Endothelial cell of umbilical vein (primary cell): ENCODE measurements at places on chromosomes 5 and 9. TPM values are rescaled to one million over a fixed set of nuclear protein-coding genes. Genes with fewer than 3 reads are reported as not detected.

LRRC19 gene
- not detected in 2 replicates for total RNA-seq

EIF4E1B gene
- not detected in 2 replicates for total RNA-seq

ADAMTSL1 gene
- total RNA-seq = 16.9 and 18.4 TPM in 2 replicates

GRCh38 chr5:44160369-44160768 is 228.9 kb downstream of the FGF10 start:
- no peak for DNase-seq

WWC1 gene
- total RNA-seq = 0.44 and 0.91 TPM in 2 replicates

ELAVL2 gene
- 0.18 and 0.20 TPM in 2 replicates for total RNA-seq

- DNase-seq = no peak
Observed at GRCh38 chr5:19886123-19886917, 101.7 kb downstream of the CDH18 start.

GRCh38 chr9:109463924-109464625 is 34.0 kb downstream of the PTPN3 start:
- no peak for DNase-seq

GRCh38 chr9:136814725-136815421 is 7.1 kb downstream of the RABL6 start:
- no peak for DNase-seq

DNA sequence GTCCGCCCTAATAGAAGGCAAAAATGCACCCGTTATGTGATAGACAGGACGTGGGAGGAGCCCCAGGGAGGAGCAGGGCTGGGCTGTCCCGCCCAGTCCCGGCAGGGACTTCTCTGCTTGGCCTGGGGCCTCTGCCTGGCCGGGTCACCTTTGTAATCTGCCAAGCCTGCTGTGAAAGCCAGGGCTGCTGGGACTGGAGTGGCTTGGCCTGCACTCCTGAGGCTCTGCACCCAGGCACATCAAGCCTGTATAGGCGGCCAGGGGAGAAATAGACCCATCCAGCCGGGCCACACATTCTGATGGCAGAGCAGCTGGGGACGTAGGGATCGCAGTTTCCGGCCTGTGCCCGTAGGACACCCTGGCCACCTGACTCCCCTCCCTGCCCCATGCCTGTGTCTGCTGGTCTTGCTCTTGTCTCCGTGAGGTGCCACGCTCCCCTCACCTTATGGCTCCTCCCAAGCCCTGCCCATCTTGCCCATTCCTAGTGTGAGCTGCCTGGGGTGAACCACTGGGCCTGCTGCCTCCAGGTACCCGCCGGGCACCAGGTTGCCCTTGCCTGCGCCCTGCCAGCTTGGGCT is 28.1 kb downstream of the DYNC2I2 start:
- DNase-seq = no peak

GRCh38 chr5:179311581-179311980 is 33.7 kb downstream of the ADAMTS2 start:
- DNase-seq = no peak

DNA sequence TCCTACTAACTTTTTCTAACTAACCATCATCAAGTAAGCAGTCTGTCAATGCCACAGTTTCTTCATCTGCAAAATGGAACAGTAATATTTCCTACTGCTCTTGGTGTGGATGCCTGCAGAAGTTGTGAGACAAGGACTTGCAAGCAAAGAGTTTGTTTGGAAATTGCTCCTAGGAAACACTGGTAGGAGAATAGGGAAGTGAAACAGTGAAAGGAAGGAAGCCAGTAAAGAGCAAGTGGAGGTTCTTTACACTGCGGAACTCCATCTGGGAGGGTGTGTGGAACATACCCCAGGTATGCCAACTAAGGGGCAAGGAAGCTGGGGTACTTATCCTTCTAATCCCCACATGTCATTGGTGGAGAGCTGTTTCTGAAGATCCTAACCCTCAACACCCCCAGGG is 119.9 kb downstream of the FOXD1 start:
- no peak for DNase-seq

DNA sequence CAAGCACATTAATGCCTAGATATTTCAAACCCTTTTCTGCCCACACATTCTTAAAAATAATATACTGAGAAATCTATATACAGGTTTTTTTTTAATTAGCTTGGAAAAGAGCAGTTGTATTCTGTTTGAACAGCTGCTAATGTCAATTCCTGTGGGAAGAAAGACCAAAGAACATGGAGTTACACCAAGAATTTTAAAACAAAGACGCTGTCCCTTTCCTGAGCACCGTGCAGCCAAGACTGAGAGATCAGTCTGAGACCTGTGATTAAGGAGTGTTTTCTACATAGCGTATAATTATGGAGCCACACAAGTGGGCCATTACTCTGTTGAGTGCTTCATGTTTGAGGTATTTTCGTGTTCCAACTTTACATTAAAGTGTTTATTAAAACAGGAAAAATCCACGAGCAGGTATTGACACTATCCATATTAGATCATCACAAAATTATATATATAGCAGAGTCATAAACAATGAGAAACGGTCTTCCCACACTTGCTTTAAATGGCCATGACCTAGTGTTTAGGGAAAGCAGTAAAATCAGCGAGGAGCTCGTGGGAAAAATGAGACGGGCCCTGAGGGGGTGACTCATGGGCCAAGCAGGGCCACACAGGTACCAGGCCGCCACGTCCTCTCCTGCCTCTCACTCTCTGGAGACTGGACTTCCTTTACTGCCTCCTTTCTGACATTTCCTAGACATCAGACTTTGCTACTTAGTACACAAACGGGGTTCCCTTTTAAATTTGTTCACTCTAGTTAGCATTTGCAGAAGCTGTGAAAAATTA is 153.1 kb upstream of the OTULINL start:
- DNase-seq = peak; percentile 78

GRCh38 chr9:88256216-88256615 is 117.9 kb upstream of the SPATA31C2 start:
- no peak for DNase-seq

DOCK8 gene
- 1.3 and 12.0 TPM in 2 replicates for total RNA-seq

- DNase-seq = no peak
Observed at GRCh38 chr5:97764700-97765099, 581.7 kb upstream of the RIOK2 start.

- DNase-seq = no peak
Observed at GRCh38 chr5:2575292-2575691, 176.2 kb downstream of the IRX2 start.

- DNase-seq = no peak
Observed at GRCh38 chr9:105928416-105928815, 234.1 kb downstream of the TMEM38B start.

RELL2 gene
- 3.1 and 3.6 TPM in 2 replicates for total RNA-seq

DNA sequence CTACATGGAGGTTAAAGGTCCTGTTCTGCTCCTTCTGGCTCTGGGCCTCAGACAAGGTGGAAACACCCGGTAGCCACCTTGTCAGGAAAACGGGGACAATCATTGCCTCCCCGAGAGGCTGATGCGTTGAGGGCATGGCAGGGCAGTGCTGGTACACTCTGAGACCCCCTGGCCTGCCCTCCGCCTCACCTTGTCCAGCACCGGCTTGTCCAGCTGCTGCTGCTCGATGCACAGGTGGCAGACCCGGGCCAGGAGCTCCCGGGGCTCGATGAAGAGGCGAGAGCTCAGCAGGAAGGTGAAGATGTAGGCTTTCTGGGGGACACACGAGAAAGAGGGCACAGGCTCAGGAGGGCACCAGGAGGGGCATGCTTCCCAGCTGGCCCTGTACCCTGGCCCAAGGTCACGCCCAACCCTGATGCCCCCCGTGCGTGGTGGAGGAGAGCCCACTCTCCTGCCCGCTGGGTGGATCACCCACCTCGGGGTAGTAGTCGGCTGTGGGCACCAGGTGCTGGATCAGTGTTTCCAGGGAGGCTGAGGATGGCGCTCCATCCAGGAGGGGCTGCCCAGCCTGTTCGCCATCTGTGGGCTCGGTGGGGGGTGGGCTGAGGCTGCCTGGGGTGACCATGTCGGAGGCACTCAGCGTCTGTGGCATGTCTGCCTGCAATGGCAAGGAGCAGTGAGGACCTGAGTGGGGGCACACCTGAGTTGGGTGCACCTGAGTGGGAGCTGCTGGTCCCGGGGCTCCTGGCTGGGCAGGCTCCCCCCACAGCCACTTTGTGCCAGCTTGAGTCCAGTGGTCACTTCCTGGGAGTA is 66.0 kb upstream of the RNF130 start:
- no peak for DNase-seq

GRCh38 chr5:77859306-77859705 is 83.2 kb upstream of the TBCA start:
- DNase-seq = no peak

GRCh38 chr9:69535286-69535832 is 136.8 kb downstream of the APBA1 start:
- DNase-seq = no peak

GRCh38 chr5:151584057-151584937 is 6.8 kb downstream of the FAT2 start:
- no peak for DNase-seq

- DNase-seq = no peak
Observed at GRCh38 chr5:100852988-100853449, 50.1 kb downstream of the ST8SIA4 start.

INSYN2B gene
- total RNA-seq = 8.2 and 9.9 TPM in 2 replicates

DNA sequence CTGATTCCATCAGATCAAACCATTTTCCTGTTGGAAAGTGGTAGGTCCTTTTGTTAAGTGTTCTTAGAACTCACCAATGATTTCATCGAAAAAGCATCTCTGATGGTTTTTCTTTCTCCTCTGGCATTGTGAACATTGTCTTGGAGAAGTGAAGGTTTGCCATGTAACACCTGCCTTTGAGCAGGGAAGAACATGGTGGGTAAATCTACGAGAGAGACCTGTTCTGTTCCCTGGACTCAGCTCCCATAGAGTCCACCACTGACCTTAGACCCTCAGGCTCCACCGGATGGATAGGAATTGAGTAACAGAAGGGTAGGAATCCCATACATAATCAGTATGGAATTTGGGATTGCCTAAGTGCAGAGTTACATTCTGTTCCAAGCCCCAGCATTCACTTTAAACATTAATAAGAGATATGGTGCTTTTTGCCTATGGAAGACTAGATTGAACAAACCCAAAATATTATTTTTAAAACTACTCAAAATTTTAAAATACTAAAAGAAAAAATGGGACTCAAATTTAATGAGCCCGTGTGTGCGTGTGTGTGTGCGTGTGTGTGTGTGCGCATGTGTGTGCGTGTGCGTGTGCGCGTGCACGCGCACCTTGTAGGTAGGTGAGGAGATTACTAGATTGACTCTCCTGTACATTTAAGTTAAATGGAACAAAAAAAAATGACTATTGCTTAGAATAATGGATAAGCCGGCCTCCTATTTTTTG is 92.0 kb downstream of the C9orf152 start:
- no peak for DNase-seq

DNA sequence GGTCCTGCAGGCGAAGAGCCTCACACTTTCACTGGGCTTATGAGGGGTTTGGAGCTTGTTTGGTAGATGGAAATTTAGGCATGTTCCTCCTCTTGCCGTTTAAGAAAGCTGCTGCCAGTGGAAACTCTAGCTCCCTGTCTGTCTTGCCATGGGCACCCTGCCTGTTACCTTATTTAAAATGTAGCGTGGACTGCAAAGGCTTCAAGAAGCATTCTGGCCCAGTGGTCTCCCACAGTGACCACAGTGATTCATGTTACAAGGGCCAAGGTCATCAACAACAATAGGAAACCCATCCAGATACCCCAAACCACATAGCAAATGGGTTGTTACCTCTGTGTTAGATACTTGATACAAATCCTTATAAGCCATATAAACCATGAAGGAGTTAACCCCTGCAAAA is 96.6 kb downstream of the DPYSL3 start:
- DNase-seq = no peak

GRCh38 chr9:35311891-35312639 is 150.3 kb downstream of the UNC13B start:
- no peak for DNase-seq

TMEM203 gene
- total RNA-seq = 25.6 and 29.6 TPM in 2 replicates

GRCh38 chr5:174074369-174074768 is 28.9 kb downstream of the NSG2 start:
- no peak for DNase-seq

GRCh38 chr9:20940447-20941173 is 90.8 kb downstream of the HACD4 start:
- DNase-seq = no peak

TMEM171 gene
- 5.0 and 5.6 TPM in 2 replicates for total RNA-seq

DNA sequence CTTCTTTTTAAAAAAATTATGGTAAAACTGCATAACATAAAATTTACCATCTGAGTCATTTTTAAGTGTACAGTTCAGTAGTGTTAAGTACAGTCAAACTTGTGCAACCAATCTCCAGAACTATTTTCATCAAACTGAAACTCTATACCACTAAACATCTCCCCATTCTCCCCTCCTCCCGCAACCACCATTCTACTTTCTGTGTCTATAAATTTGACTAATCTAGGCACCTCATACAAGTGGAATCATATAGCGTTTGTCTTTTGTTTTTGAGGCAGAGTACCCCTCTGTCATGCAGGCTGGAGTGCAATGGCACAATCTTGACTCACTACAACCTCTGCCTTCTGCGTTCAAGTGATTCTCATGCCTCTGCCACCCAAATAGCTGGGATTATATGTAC is 24.0 kb upstream of the EBF1 start:
- DNase-seq = no peak

ZSWIM6 gene
- total RNA-seq = 25.3 and 25.7 TPM in 2 replicates

PCDH12 gene
- 18.5 and 20.4 TPM in 2 replicates for total RNA-seq

DNA sequence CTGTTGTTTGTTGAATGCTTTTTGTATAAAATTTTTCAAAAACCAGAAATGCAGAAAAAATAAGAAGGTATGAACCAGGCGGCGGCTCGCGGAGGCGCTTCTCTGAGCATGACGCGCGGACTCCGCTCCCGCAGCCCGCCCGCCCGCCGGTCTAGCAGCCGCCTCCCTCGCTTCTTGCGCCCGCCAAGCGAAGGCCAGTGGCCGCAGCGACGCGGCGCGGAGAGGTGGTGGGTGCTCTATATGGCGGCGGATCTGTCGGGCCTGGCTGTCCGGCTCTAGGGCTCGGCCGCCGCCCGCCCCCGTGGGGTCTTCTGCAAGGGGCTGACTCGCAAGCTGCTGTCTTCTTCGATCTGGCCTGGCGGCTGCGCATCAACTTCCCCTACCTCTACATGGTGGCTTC is 93.8 kb downstream of the ANKRD18A start:
- no peak for DNase-seq

DNA sequence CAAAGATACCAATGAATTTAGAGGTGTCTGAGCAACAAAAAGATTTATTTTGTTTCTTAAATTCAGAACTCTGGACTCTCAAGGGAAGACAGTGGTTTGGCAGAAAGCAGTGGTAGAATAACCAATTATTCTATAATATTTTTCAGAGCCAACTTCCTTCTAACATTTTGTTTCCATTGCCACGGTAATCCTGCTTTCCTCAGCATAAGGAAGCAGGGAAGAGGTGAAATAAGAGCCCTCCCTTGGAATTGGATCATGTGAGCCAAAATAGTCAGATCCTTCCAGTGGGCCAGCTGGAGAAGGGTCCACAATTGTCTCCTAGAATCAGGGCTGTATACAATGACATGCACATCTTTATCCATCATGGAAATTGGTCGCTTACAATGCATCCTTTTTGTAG is 130.0 kb upstream of the MAP1B start:
- DNase-seq = no peak

- no peak for DNase-seq
Observed at GRCh38 chr5:32621256-32621655, 35.9 kb downstream of the SUB1 start.

- no peak for DNase-seq
Observed at GRCh38 chr5:125725691-125726090, 697.5 kb upstream of the GRAMD2B start.

GRCh38 chr5:141753971-141754713 is 72.1 kb upstream of the ARAP3 start:
- peak; percentile 45 for DNase-seq
